ENCODE measurements at places on chromosomes 4 and X.

DNA sequence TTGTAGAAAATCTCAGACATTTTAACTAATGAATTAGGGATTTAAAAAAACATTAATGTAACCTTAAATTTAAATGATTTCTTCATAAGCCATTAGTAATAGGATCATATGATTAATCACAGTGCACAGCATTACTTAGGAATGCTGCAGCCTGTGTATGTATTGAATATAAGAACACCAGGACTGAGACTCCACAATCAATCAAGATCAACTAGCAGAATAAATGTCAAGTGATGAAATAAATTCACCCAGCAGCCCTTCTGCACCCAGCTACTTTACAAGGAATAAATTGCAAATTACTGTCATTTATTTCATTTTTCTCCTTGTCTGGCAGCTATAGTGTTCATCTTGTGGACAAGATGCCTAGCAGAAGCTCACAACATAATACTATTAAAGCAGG lies 46.5 kb downstream of the NEIL3 start:
- DNase-seq, result no peak

DNA sequence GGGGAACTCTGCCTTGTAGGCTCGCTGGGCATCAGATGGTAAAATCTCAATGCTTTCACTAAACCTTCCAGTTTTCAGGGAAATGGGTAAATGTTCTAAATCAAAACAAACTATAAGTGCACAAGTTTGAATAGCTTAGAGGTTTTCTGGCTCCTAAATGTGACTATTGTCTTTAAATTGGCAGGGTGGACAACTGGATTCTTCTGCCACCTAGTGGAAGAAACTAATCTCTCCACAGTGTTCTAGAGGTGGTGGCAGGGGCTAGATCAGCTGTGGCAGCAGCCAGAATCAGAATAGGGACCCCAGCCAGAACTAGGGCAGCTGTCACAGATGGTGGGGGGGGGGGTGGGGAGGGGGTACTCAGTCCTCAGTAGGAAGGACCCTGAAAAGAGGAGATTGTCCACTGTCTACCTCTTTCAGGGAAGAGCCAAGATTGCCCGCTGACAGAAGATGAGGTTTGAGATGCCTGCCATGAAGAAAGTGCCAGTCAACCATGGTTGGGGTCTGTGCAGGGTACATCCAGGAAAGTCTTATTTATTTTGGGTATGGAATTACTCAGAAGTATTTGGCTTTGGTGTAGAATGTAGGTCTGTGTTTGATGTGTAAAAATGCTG lies 201.4 kb downstream of the CCNG2 start:
- DNase-seq, result peak; percentile 37

DNA sequence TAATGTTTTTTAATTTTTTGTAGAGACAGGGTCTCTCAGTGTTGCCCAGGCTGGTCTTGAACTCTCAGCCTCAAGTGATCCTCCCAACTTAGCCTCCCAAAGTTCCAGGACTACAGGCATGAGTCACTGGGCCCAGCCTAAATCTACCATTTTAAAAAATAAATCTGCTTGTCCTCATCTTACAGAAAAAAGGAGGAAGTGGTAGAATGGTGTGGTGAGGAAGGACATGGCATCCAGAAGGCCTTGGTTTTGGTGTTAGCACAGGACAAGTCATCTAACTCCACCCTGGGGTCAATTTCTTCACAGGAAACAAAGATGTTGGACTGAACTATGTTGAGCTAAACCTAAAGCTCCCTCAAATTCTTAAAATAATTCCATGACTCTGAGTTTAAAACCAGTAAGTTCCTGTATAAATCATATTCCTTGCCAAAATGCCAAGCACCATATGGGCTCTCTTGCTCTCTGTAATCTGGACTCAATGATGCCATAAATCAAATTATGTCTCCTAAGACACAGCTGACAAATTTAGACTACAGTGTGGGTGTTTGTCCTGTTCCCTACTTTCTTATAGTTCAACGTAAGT lies 253.9 kb upstream of the NOCT start:
- no peak for DNase-seq

DNA sequence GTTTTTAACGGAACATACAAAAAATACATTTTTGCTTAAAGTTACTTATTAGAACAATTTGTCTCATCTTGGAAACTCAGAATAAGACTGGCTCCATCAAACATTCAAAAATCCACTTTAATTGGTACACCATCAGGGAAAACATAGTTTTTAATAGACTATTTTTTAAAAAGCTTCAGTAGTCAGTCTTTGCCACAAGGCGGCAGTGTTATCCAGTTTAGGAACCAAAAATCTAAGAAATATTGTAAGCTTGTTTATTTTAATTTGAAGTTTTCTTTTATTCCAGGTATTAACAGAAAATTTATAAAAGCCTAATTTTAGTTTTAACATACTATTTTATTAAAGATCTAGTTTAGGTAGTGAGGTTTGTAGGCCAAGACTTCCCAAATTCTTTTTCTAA lies 107.7 kb downstream of the APOOL start:
- DNase-seq, result no peak

GRCh38 chrX:42472727-42473126 lies 305.2 kb downstream of the PPP1R2C start:
- no peak for DNase-seq

GRCh38 chrX:124239324-124239723 lies 93.1 kb upstream of the TEX13D start:
- no peak for DNase-seq

- DNase-seq, result no peak
These were observed 519.1 kb downstream of the IQCM start for GRCh38 chr4:149296503-149296902.

DNA sequence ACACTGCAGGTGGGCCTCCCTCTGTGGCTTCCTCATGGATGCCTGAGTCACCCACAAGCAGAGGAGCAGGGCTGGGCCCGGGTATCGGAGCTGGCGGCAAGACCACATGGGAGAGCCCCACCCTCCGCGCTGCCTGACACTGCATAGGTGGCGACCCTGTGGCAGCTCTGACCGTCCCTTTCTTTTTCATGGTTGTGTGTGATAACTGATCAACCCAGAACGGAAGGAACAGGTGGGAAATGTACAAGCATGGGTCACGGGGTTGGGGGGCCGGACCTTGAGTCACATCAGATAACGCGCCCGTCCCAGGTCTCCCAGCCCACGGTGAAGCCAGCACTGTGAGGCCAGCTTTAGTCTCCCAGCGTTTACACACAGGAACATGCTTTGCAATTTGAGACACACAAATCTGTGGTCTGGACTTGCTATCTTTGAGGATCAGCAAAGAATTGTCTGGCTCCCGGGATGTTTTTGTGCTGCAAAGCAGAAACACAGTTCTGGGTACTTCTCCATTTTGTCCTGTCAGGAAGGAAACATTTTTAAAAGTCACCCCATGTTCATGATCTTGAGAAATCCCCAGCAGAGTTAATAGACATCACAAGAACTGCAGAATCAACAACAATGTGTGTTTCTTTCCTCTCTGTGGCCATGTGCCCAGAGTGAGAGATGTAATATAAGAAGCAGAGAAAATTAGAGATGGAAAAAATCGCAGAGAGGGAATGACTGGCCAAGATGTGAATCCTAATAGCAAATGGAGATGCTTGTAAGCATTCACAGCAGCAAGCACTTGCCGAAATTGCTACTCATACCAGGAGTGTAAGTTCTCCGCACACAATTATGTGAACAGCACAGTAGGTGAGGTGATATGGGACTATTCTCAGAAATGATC lies 70.1 kb upstream of the CBR4 start:
- peak; percentile 25 for DNase-seq

DNA sequence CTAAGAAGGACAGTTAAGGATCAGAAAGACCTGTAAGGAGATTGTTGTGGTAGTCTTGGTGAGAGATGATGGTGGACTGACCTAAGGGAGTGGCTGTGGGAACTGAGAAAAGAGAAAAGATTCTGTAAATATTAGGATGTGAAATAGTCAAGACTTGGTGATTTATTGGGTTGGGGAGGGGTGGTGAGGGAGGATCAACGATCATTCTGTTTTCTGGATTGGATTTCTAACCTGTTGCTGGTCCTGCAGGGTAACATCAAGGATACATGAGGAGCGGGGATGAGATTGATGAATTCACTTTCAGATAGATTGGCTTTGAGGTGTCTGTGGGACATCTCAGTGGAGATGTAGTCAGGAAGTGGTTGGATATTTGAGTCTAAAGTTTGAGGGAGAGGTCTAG lies 1.4 kb downstream of the PIN4 start:
- DNase-seq, result no peak

DNA sequence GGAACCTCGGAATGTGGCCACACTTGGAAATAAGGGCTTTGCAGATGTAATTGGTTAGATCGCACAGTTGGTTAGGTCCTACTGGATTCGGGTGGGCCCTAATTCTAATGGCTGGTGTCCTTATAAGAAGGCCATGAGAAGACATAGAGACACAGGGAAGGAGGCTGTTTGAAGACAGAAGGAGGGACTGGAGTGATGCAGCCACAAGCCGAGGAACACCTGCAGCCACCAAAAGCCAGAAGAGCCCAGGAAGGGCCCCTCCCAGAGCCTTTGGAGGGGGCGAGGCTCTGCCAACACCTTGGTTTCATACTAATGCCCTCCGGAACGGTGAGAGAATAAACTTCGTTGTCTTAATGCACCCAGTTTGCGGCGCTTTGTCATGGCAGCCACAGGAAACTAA lies 47.0 kb downstream of the EVC start:
- no peak for DNase-seq

GRCh38 chr4:38268837-38269236 lies 308.6 kb downstream of the PTTG2 start:
- no peak for DNase-seq

GRCh38 chrX:118718737-118719136 lies 8.7 kb upstream of the IL13RA1 start:
- no peak for DNase-seq

- no peak for DNase-seq
These were observed 255.9 kb downstream of the SPRY1 start for GRCh38 chr4:123652476-123652875.

DNA sequence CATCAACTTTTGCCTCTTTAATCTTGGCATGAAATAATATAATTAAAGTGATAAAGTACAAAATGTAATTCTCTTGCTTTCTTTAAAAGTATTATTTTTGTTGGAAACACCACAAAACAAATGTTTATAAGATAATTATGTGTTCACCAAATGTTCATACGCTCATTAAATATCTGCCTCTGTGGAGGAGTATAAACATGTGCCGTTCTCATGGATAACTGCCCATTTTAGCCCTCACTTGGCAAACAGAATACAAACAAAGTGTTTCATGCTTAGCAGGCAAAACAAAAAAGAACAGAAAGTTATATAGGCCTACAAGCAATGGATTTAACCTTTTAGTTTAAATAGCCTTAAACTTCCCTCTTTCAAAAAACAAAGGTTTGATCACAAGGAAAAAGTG lies 800.5 kb upstream of the DIAPH2 start:
- no peak for DNase-seq

DNA sequence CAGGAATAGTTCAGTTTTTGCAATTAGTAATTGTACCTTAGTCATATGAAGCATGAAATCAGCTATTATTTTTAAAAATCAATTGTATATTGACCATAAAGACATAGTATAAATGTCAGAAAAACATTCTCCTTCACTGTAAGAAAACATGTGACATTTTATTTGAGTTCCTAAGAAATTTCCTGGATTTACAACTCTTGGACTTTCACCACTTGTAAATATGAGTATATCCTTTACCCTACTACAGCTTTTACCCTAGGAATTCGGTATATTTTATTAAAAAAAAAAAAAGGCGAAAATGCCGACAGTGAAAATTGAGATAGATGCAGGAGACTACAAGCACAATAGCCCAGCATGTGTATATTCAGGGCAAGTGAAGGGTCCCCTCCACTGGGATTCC lies 14.9 kb downstream of the ADH1A start:
- DNase-seq, result no peak

GRCh38 chrX:105331244-105331643 lies 110.8 kb upstream of the TEX13A start:
- DNase-seq, result peak; percentile 50

Measured in mammary epithelial cell (primary cell).